ENCODE measurements at places on chromosomes 5 and 9. TPM values are rescaled to one million over a fixed set of nuclear protein-coding genes. Genes with fewer than 3 reads are reported as not detected.

Gene GLE1
- total RNA-seq: 39.0 TPM

- no peak for DNase-seq
Measured at GRCh38 chr9:122318284-122318683, 52.5 kb upstream of the PTGS1 start.

DNA sequence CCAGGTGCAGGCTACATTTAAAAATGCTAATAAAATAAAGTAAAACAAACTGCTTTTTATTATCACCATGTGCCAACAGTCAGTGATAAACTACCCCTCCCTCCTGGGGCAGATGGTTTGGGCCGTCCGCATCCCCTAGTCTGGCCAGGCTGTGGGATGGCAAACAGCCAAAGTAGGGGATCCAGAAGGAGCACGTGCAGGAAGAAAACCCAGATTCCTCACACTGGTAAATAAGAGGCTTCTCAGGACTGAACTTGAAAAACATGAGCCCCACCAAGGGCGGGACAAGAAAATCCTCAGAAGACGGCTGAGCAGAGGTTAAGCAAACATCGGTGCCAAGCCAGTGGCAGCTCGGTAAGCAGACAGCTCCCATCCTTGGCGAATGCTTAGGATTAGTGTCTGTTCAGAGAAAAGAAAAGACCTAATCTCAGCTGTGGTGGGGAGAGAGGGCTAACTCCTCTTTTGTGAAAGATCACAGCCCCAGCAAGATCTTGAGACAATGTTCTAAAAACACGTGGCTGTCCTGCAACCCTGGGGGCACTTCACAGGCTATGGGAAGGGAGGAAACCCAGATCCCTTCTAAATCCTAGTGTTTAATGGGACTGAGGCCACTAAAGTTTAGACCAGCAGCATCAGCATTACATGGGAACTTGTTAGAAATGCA, 46.5 kb upstream of the GDNF start:
- no peak for DNase-seq

- DNase-seq: no peak
Measured at GRCh38 chr5:112350626-112351025, 68.5 kb downstream of the EPB41L4A start.

GRCh38 chr5:132788990-132789886, 12.2 kb upstream of the SEPTIN8 start:
- no peak for DNase-seq

GRCh38 chr9:127177231-127177630, 54.8 kb upstream of the ANGPTL2 start:
- DNase-seq: no peak

DNA sequence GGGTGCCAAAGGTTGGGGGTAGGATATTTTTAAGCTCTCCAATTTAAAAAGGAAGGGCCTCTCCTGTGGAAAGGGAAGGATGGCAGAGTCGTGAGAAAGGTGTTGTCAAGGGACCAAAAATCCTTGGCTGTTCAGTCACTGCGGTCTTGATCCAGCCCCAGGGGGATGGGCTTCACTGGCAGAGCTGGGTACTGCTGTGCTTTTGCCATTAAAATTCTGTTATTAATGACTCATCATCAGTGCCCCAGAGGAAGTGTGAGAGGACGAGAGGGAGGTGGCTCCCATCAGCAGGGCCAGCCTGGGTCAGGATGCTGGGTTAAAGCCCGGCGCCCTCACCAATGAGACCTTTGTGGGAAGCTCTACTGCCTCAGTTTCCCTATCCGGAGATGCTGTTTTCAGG, 16.7 kb downstream of the PCDH12 start:
- no peak for DNase-seq

DNA sequence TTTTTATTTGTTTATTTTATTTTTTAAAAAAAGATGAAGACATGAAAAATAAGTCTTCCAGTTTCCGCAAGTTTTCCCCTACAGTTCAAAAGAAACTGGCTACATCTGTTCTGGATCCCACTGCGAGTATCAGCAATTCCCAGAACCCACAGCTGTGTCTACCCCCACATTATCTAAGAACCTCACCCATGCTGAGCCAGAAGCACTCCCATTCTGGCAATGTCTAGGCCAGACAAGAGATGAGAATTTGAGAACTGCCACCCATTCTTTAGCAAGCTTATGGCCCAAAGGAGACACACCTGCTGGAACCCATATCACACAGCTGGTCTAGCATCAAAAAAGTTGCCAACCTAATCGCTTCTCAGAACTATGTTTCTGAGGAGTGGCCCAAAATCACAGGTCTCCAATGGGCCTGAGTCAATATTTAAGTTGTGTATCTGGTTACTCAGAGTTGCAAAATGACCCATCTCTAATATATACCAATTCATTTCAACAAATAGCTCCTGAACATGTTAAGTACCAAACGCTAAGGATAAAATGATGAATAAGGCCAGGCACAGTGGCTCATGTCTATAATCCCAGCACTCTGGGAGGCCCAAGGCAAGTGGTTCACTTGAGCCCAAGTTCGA, 27.1 kb downstream of the MTMR12 start:
- no peak for DNase-seq

DNA sequence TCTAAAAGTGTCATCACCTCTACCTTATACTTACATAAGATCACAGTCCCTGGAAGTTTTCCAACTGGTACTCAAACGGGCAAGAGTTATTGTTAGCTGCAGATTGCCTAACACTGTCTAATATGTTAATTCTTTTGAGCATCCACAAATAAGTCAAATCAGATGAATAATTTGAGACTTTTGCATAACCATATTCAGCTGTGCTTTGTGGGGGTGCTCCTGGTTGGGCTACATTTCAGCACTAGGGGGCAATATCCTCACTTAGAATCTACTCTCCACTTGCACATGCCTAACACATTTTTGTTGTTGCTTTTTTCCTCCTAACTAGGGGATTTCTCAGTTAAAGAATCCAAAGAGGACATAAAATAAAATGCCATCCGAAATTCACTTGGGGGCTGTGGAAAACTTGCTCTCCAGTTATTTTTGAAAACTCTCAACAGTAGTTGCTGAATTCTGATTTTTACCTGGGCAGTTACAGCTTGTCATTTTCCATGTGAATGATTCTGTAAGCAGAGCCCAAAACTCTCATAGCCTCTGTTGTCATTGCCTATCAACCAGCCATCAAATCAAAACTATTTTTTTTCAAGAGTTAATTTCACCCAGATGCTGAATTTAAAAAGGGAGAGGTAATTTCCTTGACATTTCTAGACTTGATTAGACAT, 71.5 kb downstream of the TRIM36 start:
- peak; percentile 72 for DNase-seq

- DNase-seq: no peak
Measured at GRCh38 chr5:23268136-23268535, 239.3 kb upstream of the PRDM9 start.

GRCh38 chr5:136014049-136015002, 14.5 kb upstream of the TGFBI start:
- DNase-seq: peak; percentile 71

GRCh38 chr9:126752376-126752775, 52.5 kb upstream of the ZBTB43 start:
- no peak for DNase-seq

- DNase-seq: no peak
Measured at GRCh38 chr5:140827704-140828361, at the start of gene PCDHA6. TSS of gene PCDHA6 (plus strand) at chr5:140827960. CDS start at chr5:140828092, 132 bp downstream.

- no peak for DNase-seq
Measured at GRCh38 chr5:35855187-35855586, 1.5 kb upstream of the IL7R start.

DNA sequence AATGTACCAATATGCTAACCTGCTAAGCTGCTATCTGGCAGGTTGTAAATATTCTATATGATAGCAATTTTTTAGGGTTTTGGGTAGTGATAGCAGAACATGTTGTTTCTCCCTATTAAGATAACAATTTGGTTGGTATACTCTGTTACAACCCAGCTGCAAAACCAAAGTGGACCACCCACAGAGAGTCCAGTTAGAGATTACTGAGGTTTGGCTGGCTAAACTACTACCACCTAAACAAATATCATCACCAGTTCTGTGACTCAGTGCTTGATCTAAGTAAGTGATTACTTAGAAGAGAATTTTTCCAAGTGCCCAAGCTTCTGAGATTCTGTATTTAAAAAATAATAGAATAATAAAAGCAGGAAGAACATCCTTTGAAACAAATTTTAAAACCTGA, 72.3 kb downstream of the XRCC4 start:
- peak; percentile 23 for DNase-seq

Gene ASPN
- not detected for total RNA-seq

- no peak for DNase-seq
Measured at GRCh38 chr9:79572608-79573411, 1.0 kb downstream of the TLE4 start.

Gene CNTFR
- not detected for total RNA-seq

- no peak for DNase-seq
Measured at GRCh38 chr9:132164604-132165362, 2.9 kb downstream of the NTNG2 start.

Gene SH3PXD2B
- 6.4 TPM for total RNA-seq

DNA sequence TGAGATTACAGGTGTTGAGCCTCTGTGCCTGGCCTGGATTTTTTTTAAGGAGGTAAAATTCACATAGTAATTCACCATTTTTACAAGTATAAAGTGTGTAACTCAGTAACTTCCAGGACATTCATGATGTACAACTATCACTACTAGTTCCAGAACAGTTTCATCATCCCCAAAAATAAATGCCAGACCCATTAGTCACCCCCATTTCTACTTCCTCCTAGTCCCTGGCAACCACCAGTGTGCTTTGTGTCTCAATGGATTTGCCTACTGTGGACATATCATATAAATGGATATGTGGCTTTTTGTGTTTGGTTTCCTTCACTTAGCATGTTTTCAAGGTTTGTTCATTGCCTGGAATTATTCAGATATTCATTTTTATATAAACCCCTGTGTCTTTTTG, 72.5 kb upstream of the PANK3 start:
- peak; percentile 83 for DNase-seq

DNA sequence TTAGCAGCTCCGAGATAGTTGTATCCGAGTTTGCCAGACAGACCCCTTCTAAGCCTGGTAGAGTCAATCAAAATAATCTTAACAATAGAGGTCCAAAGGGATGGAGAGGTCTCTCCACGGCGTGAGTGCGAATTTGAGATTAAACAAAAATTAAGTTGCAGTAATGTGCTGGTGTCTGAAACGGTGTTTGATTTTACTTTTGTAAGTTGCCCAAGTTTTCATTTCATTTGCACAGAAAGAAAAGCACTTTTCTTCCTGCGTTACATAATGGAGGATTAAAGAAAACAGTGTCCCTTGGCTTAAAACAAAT, 1.2 kb downstream of the IRX1 start:
- no peak for DNase-seq

Gene NHP2
- 563 TPM for total RNA-seq

DNA sequence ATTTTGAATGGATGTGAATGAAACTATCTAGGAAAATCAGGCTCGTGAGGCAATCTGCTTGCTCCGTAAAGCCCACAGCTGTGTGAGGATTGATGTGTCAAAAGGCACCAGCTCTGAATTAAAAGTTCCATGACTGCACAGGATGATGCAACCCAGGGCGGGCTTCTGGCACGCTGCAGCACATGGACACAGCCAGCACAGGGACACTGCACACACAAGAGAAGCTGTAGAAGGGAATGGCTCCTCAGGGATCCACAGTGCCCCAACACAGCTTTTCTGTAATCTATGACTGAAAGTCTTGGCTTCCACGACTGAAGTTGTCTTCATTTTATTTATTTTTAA, 151.0 kb downstream of the GCNT1 start:
- no peak for DNase-seq

Gene GGTA1
- total RNA-seq: not detected

Gene ADRB2
- 0.11 TPM for total RNA-seq

DNA sequence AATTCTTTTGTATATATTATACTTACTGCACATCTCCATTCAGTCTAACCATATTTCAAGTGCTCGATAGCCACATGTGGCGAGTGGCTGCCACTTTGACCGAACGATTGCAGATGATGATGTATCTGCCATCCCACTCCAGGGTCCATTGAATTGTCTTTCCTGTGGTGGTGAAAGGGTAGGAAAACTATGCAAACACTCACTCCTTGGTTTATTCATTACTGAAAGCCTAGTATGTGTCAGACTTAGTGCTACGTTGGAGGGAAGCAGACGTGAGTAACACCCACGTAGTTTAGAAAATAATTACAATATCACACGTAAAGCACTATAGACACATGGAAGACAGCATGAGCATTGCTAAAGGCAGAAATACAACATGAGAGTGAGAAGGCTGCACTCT, 353.7 kb downstream of the CSNK1G3 start:
- DNase-seq: peak; percentile 42

Gene POMT1
- total RNA-seq: 7.8 TPM

Gene SLC36A2
- total RNA-seq: not detected
